ENCODE measurements at places on chromosomes 1 and 21.

- no peak for DNase-seq
Observed at GRCh38 chr21:17513214-17514123, 626 bp downstream of the CXADR start.

DNA sequence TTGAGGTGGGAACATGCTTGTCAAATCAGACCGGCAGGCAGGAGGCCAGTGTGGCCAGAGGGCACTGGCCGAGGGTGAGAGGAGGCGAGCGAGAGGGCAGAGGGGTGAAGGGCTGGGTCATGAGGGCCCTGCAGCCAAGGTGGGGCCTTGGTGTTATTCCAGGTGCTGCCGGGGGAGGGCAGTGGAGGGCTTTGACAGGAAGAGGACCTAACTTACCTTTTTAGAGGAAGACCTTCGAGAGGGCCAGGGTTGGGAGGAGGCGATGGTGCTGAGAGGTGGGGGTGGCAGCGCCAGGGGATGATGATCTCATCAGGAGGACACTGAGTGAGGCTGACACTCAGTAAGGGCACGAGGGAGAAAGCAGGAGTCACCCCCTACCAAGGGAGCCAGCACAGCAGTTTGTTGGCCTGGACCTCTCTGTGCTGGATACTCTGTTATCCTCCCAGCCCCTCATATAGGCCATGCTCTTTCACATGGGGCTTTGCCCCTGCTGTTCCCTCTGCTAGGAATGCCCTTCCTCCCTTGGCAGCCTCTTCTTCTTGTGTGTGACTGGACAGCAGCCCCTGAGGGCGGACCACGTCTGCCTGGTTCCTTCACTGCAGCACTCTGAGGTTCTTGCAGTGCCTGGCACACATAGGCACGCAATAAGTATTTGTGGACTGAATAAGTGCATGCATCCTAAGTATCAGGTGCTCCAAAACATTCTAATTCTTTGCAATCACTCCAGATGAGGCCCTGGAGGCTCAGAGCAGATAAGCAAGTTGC lies 7.5 kb upstream of the TTC22 start:
- DNase-seq = no peak

DNA sequence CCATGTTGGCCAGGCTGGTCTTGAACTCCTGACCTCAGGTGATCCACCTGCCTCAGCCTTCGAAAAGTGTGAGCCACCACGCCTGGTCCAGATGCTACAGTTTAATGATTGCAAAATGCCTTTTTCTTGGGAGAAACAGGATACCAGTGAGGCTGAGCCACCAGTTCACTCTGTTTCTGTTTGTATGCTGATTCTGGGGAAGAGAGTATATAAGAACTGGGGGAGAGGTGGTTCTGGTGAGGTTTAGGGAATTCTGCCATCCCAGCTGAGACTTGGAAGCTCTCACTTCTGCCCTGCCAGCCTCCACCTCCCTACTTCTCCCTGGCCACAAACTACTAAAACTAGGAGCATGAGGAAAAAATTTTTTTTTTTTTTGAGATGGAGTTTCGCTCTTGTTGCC lies 8.1 kb upstream of the PMF1 start:
- no peak for DNase-seq

GRCh38 chr1:204359131-204359473 lies 627 bp downstream of the PLEKHA6 start:
- DNase-seq = no peak

DNA sequence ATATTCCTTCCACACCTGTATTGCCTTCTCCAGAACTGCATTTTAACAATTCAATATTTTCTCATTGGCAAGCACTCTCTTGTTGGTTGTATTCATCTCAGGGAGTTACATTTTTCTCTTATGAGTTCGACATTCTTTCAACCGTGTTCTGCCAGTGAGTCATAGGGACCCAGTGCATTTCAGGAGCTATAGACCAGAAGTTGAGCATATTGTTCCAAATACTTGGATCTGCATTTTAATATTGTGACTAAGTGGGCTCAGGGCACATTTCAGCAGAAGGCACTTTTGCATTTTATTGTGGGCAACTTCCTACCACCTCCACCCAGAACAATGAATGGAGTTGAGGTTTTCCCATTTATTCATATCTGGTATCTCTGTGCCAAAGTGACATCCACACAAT lies 132.8 kb downstream of the TNFSF18 start:
- DNase-seq = peak; percentile 96
